ENCODE measurements at places on chromosomes 4 and X. TPM values are rescaled to one million over a fixed set of nuclear protein-coding genes. Genes with fewer than 3 reads are reported as not detected.

The GYPE gene
- not detected for total RNA-seq

The BEX5 gene
- total RNA-seq = 1.3 TPM

The CYLC1 gene
- not detected for total RNA-seq

The MPC1L gene
- not detected for total RNA-seq

The SPANXC gene
- not detected for total RNA-seq

The CD38 gene
- not detected for total RNA-seq

The FGF13 gene
- total RNA-seq = 1.2 TPM

GRCh38 chr4:76459291-76459723 lies 24.3 kb downstream of the SHROOM3 start:
- peak; percentile 75 for DNase-seq

DNA sequence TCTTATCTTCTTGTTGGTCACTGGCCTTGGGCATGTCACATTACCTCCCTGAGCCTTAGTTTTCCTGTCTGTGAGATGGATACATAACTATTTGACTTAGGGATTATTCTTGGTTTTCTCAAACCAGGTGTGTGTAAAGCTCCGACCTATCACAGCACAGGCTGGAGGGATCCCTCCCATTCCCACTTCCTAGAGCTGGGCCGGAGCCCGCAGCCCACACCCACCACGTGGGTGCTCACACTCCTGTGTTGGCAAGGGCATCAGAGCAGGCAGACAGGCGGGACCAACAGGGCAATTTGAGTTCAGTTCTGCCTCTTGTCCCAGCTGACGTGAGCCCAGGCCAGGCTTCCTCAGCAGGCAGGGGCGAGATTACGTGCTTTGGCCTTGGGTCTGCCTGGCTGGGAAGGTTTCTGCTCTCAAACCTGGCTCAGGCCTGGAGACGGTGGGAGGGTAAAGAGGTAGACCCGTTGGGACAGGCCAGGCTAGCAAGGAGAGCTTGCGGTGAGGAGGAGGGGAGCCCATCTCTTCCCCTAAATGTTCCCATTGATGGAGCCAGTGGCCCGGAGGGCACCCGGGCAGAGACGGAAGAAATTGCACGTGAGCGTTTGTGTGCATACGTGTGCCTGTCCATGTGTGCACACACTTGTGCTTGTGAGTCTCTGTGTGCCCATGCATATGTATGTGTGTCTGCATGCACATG lies 734 bp upstream of the SH3TC1 start:
- DNase-seq = peak; percentile 87

DNA sequence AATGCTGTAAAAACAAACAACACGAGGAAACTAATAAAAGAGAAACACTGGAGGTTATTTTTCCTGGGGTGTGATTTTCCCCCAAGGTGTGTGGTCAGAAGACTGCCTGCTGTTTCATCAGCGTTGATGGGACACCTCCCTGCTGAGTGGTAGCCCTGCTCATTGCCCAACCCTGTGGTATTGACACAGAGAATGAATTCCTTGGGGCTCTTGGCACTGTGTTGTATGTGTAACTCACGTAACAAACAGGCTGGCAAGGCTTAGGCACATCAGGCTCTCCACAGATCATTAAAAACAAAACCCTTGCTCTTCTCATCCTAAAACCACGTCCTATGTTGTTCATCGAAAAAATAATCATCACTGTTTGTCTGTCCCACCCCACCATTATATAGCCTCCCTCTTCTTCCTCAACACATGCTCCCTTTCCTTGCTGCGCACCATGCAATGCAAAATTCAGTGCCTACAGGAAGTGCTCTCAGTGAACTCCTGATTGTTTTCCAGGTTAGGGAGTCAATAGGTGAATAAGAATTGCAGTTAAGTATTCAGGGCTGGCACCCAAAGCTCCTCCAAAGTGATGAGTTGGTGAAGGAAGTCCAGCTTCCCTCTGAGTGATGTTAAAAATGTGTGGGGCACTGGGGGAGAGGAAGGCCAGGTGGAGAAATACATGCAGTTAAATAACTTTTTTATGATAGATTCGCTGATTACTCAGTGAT lies 11.4 kb upstream of the PUDP start:
- peak; percentile 83 for DNase-seq

- peak; percentile 57 for DNase-seq
Measured at GRCh38 chrX:18886344-18887161, 97.4 kb downstream of the PHKA2 start.

DNA sequence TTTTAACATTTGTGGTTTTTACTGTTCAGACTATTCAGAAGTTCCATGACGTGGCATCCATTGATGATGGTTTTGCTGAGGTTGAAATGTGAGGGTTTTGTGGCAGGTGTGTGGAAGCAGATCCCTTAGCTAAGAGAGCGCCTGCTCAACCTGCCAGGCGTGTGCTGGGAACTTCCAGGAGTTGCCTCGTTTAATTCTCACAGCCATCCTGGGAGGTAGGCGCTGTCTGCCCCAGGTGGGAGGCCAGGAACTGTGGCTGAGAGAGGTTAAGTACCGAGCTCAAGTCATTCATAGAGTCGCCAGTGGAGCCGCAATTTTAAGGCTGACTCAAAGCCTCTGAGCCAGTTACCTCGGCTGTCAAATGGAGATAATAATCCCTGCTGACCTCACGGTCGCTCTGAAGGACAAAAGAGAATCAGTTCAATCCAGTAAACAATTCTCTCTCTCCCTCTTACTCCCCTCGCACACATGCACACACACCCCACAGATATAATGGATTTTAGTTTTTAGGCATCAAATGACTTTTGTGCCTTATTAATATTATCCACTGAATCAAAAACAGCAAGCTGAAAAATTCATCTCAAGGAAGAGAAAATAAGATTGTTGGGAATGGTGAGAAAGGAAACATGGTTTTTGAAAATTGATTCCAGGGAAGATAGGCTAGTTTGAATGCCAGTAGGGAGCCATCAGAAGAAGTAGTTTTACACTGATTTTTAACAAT lies 171.3 kb downstream of the PTTG2 start:
- no peak for DNase-seq

GRCh38 chr4:56870946-56871345 lies 36.8 kb upstream of the REST start:
- DNase-seq = no peak

DNA sequence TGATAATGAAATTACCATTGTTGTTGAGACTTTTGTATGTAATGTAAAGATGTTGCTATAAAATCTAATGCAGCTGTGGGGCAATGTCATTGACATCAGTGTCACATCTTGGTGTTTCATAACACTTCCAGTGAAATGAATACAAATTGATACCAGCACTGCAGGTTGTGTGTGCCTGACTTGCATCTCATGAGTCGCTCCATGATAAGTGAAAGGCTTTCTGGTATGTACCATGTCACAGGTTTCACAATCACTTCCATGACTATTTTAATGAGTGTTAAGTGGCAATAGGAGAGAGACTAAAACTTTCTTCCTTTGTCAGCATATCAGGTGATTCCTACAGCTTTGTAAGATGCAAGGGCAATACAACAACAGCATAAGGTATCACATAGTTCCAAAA lies 94.4 kb downstream of the ABCB7 start:
- peak; percentile 44 for DNase-seq

DNA sequence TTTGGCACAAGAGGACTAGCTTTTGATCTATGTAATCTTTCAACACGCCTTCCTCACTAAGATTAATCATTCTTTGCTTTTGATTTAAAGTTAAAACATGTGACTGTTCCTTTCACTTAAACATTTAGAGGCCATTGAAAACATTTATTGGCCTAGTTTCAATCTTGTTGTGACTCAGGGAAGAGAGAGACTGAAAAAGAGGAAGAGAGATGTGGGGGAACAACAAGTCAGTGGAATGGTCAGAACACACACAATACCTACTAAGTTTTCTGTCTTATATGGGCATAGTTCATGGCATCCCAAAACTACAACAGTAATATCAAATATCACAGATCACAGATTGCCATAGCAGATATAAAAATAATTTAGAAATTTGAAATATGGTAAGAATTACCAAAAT lies 812.9 kb upstream of the AGA start:
- no peak for DNase-seq

DNA sequence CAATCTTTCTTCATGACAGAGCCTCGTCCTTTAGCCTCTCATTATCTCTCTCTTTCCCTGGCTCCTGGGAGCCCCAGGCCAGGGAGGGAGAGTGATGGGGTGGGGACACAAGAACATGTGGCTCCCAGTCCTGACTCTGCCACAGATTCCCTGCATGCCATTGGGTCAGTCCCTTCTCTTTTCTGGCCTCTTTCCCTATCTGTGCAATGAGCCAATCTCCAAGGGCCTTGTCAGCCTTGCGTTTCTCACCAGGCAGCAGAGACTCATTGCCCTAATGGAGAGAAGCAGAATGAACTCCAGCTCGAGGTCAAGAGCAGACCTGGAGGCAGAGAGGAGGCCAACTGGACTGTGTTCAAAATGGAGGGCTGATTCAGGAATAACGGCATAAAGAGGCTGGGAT lies 38.4 kb upstream of the PJA1 start:
- DNase-seq = no peak

DNA sequence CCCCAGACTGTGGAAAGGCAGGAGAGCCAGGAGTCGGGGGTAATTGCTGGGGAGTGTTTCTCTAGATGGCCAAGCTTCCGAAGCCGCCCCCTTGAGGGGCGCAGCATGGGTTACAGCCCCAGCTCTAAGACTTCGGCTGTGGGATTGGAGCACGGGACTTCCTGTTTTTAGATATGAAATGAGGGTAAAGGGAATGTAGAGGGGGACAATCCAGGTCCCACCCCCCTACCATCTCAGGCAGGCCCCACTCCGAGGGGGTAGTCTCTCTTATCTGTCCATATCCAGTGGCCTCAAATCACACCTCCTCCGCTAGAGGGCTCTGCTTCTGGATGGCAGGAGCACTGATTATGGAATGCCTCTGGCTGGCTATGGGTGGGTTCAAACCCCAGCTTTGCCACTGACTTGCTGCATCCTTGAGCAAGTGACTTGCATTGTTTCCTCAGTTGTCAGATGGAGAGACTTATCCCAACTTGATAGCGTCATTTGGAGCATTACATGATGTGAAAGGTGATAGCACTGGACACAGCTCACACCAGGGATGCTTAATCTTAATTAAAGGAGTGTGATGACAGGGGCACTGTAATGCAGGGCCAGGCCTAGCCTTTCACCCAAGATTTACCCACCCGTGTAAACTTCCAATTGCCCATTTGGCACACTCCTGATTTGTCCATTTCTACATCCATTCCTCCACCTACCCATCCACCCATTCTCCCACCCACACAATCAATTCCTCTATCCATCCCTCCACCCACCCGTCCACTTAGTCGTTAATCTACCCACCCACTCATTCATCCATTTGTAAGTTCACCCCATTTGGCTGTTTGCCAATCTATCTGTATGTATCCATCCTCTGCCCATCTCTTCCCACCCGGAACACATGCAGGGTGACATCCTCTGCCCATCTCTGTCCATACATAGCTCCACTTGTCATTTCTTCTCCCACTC lies 848 bp upstream of the KCND1 start:
- DNase-seq = peak; percentile 35

DNA sequence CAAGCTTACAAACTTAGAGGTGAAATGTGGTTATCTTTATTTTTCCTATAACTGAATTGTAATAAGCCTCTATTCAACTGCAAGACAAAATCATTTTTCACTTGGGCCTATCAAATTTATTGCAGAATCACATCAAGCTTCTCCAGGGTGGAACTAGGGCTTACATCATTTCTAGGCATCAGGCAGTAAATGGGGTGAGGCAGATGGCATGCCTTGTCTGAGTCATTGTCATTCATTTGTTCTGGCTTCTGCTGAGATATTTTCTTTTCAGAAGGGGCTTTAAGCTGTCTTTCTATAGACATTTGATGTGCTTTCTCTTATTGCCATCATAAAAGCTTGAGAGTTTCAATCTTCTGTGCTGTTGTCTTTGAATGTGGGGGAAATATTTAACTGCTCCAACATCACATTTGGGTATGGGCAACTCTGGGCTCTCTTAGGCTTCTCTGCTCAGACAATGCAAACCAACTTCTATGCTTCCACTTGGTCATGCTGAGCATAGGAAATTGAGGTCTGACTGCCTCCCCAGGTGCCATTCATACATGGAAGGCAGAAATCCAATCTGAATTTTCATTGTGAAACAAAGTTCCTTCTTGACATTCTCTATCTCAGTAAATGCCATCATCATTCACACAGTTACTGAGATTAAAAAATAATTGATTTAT lies 225.8 kb upstream of the GIMD1 start:
- peak; percentile 74 for DNase-seq

DNA sequence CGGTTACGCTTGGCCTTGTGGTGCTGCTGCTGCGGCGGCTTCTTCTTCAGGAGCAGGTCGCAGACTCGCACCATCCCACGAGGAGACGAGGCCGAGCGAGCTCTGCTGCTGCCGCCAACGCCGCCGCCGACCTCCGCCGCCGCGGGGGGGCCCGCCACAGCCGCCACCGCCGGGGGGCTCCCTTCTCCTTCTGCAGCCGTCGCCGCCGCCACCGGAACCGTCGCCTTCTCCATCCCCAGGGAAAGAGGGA lies 237 bp downstream of the ANKRD17 start:
- peak; percentile 1 for DNase-seq

GRCh38 chrX:98501426-98501825 lies 1617.7 kb downstream of the RPA4 start:
- DNase-seq = peak; percentile 5

DNA sequence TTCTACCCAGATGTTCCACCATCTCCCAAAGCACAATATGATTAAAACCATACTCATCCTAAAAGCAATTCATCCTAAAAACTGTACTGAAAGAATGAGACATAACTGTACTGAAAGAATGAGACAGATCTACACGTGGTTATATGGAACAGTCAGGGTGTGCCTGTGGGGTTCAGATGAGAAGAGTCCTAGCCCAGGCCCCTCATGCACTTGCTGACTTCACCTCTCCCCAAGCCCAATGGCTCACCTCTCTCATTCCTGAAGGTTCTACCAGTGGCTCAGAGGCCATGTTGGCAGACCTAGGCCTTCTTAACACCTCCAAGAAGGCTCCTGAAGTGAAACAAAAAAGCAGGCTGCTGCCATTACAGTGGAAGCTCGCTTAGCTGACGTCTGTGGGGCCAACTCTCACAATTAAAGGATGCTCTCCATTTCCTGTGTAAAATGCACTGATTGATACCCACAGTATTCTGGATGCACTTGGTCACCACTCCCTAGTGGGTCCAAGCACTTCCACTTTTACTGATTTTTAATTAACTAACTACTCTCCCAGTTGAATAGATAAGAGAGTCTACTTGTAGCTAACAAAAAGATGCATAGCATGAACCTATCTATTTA lies 3.8 kb downstream of the PLAC1 start:
- no peak for DNase-seq

GRCh38 chr4:82951196-82951595 lies 50.7 kb downstream of the THAP9 start:
- peak; percentile 20 for DNase-seq

DNA sequence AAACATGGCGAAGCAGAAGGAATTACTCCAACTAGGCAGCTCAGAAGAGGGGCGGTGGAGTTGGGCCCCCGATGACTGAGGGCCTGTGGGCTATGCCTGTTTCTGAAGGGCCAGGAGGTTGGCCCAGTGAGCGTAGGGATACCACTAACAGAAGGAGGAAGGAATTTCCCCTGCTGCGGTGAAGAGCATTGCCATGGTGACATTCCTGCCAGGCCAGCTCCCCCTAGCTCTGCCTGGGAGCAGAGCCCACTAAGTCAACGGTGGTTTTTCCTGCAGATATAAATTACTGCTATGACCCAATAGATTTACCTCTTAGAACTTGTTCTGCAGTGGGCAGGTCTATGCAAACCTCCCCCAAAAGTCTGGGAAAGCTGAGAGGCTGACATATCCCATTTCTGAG lies 28.9 kb upstream of the HMX1 start:
- no peak for DNase-seq

GRCh38 chrX:48835524-48836329 lies at the start of gene PCSK1N:
Gene PCSK1N, minus strand, starts transcription at chrX:48835610. Its CDS starts 78 bp downstream, at chrX:48835532.
- no peak for DNase-seq

Measured in bronchial epithelial cell (primary cell).